HEK293T (cell line): ENCODE measurements at places on chromosomes 1 and 21.
A peak's percentile ranks its signal among the peaks of the same experiment; 100 is the strongest.

GRCh38 chr1:92486251-92487077 is at the start of gene GFI1:
TSS of gene GFI1 (minus strand) at chr1:92486925. CDS start at chr1:92483487, 3,438 bp downstream.
- DNase-seq: peak; percentile 79

DNA sequence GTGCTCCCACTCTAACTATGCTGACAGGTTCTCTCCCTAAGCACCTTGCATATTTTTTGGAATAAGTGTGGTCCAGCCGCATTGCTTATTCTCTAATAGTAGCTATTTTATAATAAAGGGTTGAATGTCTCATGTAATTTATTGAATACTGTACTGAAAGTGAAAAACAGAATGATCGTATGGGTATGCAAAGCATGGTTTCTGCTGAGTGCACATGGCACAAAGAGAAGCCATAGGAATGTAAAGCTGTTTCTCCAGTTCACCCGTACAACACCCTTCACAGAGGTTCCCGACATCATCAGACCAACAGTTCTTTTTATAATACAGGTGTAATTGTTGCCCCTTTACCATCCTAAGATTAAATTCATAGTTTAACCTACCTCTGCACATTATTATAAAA is 8.9 kb upstream of the HAO2 start:
- DNase-seq: no peak

DNA sequence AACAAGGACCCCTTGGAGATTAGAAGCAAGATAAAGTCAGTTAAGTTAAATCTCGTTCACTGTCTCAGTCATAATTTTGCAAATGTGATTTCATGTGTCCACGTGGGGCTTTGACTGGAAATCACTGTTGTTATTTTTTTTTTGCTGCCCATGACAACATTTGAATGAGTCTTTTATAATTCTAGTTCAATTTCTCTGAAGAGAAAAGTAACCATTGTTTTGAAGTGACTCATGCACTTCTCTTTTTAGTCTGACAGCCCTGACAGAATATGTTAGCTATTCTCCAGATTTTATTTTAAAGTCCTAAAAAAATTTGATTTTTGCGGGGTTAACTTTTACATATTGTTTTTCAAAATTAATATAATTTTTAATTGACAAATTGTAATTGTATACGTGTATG is 30.7 kb upstream of the NLRP3 start:
- DNase-seq: no peak

DNA sequence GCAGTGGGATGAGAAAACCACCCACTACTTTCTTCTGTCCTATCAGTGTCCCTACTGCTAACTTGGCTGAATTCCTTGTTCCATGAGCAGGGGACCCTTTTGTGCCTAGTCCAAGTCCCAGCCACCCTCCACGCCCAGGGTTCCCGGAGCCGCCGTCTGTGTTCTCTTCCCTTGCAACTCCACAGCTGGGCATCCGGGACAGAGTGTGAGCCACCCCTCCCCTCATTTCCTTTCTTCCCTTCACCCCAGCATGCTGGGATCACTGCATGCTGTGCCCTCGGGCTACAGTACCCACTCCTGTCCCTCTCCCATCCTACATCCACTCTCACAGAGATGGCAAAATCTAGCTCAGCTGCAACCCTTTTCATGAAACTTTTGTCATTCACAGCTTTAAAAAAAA is 44.5 kb downstream of the PGBD5 start:
- no peak for DNase-seq

GRCh38 chr21:35674895-35675470 is 385.3 kb downstream of the SETD4 start:
- no peak for DNase-seq

DNA sequence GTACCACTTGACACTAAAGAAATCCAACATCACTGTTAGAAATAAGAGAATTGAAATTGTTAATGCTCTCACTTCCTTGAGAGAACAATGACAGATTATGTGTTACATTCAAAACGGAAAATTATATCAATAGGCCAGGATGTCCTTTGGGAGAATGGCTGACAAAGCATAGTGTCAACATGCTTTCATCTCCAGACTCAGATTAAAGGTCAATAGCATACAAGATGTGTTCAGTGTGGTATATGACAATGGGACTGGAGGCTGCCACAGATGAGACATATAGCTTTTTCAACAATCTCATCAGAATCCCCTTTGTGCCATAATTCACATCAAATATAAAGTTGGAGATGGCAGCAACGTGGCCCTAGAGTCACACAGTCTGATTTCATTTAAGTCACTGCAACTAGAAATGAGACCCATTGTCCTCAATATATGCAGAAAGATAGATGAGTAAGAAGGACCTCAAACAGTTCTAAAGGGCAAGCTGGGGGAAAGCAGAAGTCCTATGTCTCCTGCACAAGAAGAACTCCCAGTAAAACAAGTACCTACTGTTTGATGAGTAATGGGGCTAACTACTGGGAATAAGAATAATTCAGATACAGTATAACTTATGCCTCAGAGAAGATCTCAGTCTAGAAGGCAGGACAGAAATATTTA is 327.9 kb downstream of the TTLL7 start:
- DNase-seq: no peak

DNA sequence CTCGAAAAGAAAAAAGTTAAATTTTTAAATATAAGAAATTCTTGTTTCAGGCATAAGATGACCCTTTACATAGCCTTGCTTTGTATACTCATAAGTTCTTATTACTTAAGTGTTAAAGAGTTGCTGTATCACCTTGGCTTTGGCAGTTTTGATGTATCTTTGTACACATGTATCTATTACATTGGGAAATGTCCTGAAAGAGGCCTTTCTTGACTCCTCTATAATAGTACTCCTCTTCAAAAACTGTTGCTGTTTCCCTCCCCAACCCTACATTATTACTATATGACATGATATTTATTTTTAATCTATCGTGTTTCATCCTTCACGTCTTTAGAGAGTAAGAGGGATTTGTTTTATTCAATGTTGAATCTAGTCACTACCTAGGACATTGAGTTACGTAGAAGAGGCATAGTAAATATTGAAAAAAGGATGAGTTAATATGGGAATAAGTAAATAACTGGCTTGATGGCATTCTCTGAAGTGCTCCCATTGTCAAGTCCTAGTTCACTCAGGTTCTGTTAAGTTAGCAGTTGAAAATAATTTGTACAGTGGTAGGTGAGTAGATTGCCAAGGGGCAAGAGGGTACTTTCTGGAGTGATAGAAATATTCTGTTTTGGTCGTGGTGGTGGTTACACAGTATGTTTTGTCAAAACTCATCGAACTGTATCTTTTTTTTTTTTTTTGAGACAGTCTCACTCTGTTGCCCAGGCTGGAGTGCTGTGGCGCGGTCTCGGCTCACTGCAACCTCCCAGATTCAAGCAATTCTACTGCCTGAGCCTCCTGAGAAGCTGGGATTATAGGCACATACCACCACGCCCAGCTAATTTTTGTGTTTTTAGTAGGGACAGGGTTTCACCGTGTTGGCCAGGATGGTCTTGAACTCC is 8.2 kb downstream of the THRAP3 start:
- no peak for DNase-seq

DNA sequence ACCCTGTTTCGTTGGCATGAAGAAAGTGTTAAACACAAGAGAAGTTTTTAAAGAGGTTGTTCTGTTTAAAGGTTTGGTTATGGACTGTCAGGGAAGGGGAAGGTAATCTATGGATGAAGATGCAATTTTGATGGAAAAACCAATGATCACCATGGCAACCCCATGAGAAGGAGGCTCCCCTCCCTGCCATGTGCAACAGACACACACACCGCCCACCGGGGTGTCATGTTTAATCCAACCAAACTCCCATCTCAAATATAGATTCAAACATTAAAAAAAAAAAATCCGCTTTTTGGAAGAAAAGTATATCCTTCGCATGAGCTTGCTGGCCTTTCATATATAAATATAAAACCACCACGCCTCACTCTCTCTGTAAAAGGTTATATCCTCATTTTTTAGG is 80.9 kb upstream of the KRTAP19-8 start:
- DNase-seq: no peak

- peak; percentile 78 for DNase-seq
Measured at GRCh38 chr1:21963477-21964217, 13.2 kb upstream of the CELA3B start.

DNA sequence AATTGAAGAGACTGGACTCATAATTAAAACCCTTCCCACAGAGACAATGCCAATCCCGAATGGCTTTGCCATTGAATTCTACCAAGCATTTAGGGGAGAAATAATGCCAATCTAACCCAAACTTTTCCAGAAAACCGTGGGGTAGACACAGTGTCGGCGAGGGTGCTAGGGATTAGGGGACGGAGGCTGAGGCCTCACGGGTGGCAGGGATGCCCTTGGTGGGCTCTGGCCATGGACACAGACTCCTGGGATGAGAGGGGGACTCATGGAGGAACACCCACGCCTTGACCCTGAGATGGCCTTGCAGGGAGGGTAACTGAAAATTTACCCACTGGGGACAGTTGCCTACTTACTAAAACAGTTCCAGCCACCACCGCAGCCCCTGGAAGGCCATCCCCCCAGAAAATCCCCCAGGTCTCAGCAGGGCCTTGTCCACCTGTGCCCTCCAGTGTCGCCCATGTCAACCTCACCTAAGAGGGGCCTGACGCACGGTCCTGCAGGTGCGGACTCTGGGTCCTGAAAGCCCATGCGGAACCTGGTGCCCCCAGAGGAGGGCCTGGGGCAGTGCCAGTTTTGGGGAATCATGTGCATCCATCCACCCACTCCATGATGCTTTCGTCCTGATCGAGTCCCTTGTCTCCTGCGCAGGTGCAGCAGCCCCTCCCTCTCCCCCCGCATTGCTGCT is 1.9 kb downstream of the KRTAP10-5 start:
- no peak for DNase-seq
